ENCODE measurements at places on chromosomes 1 and 21. TPM values are rescaled to one million over a fixed set of nuclear protein-coding genes. Genes with fewer than 3 reads are reported as not detected.

HORMAD1 gene
- under 0.01 TPM for total RNA-seq

LCE3A gene
- not detected for total RNA-seq

DNA sequence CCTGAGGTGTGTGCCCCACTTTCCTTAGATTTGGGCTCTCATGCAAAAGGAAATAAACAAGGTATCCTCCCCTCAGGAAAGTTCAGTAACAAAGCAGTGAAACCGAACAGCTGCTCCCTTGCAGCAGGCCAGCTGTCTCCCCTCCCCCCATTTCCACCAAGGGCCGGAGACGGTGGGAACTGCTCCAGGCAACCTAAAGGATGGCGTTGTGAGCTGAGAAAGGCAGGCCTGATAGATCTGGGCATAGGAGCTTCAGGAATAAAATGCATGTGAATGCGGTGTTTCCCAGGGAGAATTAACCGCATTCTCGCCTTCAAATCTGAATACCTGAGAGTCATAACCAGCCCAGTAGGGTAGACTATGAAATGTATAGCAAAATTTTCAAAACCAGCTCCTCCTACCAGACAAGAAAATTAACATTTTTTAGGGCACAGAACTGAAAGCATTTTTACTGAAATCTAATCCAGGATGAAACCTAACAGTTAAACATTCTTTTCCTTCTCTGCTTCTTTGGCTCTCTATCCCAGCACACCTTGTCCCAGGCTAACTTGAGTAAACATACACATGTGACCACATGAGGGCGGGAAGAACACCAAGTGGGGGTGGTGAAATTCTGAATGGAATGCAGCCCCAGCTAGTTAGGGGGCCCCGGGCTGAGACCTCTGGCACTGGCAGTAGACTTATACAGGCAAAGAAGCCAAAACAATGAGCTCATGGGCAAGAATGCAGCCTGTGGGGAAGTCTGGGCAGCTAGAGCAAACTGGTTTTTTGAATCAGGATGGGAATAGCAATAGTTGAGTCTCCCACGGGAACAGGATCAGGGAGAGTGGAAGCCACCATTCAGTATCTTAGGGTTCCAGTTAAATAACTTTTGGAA lies 11.5 kb downstream of the MCL1 start:
- H3K27me3 ChIP-seq: no peaks in the 10 kb centered on the region
- peak overlapping the region; percentile 87 for H3K27ac ChIP-seq
- peaks cover 1% of the 10 kb centered on the region for H3K36me3 ChIP-seq

DNA sequence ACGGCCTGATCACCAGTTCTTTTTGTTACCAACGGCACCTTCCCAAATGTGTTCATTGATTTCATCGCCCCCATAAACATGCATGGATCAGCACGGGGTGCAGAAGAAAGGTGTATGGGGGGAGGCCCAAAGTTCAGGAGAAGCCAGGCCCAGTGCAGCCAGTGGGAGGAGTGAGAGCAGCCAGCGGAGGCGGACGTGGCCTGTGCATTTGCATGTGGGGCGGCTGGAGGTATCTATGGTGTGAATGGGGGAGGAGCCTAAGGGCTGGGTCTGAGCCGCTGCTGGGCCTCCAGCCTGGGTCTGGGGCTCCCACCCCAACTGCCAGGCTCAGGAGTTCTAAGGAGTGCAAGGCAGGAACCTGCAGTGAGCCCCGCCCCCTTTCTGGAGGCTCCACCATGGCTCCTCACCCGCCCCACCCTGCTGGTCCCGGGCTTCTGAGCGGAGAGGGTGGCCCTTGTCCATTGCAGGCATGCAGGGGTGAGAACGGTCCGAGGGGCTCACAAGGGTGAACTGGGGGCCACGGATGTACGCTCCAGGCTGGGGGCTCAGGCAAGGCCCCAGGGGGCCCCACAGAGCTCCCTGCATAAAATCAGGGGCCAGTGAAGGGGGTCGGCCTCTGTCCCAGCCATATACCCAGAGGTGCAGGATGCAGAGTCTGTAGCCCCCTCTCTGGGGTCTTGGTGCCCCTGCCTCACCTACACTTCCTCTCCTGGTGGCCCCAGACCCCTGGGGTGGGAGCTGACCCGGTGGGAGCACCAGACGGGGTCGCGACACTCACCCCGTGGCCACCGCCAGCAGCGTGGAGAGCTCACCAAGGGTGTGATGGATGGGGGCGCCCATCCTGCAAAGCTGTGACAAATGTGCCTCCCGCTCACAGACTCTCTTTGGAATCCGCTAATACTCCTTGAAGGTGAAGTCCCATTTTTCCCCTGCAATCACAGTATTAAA lies 31.3 kb upstream of the TTC34 start:
- H3K27ac ChIP-seq: no peak overlapping the region
- no peaks in the 10 kb centered on the region for H3K4me1 ChIP-seq
- H3K36me3 ChIP-seq: no peaks in the 10 kb centered on the region
- no peak overlapping the region for H3K4me3 ChIP-seq
- no peaks in the 10 kb centered on the region for H3K27me3 ChIP-seq
- DNase-seq: no peak

- DNase-seq: no peak
- no peaks in the 10 kb centered on the region for H3K36me3 ChIP-seq
- H3K4me3 ChIP-seq: peak overlapping the region; percentile 44
- H3K4me1 ChIP-seq: peaks cover 6% of the 10 kb centered on the region
- H3K27ac ChIP-seq: no peak overlapping the region
Observed at GRCh38 chr1:245153552-245154428, 995 bp upstream of the KIF26B start.

GRCh38 chr1:57839526-57839925 lies 415.7 kb upstream of the DAB1 start:
- H3K4me3 ChIP-seq: no peak overlapping the region
- H3K36me3 ChIP-seq: no peaks in the 10 kb centered on the region
- DNase-seq: no peak

C1QA gene
- total RNA-seq: 0.26 TPM

DNA sequence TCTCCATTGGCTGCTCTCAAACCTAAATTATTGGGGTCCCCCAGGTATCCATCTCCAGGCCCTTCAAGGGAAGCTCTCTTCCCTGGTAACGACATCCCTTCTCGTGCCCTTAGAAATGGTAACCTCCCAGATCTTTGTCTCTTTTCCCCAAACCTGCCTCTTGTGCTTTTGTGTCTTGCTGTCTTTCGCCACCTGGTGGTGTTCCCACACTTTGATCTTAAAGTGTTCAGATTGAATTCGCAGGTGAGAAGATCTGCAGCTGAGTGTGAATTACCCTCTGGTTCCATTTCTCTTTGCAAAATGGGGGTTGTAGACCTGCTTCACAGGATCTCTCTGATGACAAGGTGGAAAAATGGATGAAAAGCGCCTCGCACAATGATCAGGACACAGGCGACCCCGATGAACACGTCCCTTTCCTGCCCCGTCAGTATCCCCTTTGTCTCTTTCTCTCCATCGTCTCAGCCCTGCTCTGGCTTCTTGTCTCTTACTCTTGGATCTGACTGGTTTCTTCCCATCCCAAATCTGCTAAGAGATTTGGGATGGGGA lies 53.1 kb downstream of the DOP1B start:
- no peaks in the 10 kb centered on the region for H3K36me3 ChIP-seq
- H3K4me1 ChIP-seq: peaks cover 21% of the 10 kb centered on the region
- no peaks in the 10 kb centered on the region for H3K27me3 ChIP-seq
- peak overlapping the region; percentile 24 for H3K27ac ChIP-seq
- H3K4me3 ChIP-seq: no peak overlapping the region

SMIM1 gene
- total RNA-seq: 1.5 TPM

ZFP69B gene
- total RNA-seq: 2.5 TPM

CASQ1 gene
- 0.26 TPM for total RNA-seq

LAPTM5 gene
- under 0.01 TPM for total RNA-seq

PLXNA2 gene
- 2.0 TPM for total RNA-seq

TAF5L gene
- 13.6 TPM for total RNA-seq

DNA sequence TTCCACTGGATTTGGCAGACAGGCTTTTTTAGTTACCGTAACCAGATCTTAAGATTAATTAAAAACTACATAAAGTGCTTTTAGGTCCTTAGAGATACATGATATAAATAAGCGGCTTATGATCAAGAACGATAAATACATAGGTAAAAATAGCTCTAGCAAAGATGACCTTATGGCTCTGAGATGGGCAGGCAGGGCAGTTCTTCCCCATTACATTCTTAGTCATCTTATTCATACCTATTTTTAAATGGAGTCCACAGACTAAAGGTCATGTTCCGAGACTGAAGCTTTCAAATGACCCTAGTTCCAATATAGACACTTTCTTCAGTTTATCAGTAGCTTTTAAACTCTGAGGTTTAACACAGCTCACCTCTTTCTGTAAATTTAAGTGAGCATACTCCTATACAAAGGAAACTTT lies 4.3 kb downstream of the MCL1 start:
- H3K4me3 ChIP-seq: peak overlapping the region; percentile 97
- DNase-seq: no peak
- H3K36me3 ChIP-seq: peaks cover 26% of the 10 kb centered on the region
- peaks cover 12% of the 10 kb centered on the region for H3K4me1 ChIP-seq
- peak overlapping the region; percentile 57 for H3K27ac ChIP-seq

- peaks cover 4% of the 10 kb centered on the region for H3K36me3 ChIP-seq
- peak within 1 kb of the TSS; percentile 23 for H3K27ac ChIP-seq
- H3K4me1 ChIP-seq: peaks cover 8% of the 10 kb centered on the region
- H3K4me3 ChIP-seq: peak within 1 kb of the TSS; percentile 91
- H3K27me3 ChIP-seq: no peaks in the 10 kb centered on the region
Observed at GRCh38 chr1:156295391-156295947, at the start of gene GLMP. Gene GLMP (minus strand): TSS chr1:156295679. CDS start chr1:156295645, 34 bp downstream.

- H3K27ac ChIP-seq: no peak overlapping the region
- peaks cover 43% of the 10 kb centered on the region for H3K27me3 ChIP-seq
- DNase-seq: peak; percentile 60
- H3K4me3 ChIP-seq: no peak overlapping the region
- H3K36me3 ChIP-seq: no peaks in the 10 kb centered on the region
- H3K4me1 ChIP-seq: no peaks in the 10 kb centered on the region
Observed at GRCh38 chr1:46547481-46548383, 3.7 kb downstream of the KNCN start.

DNA sequence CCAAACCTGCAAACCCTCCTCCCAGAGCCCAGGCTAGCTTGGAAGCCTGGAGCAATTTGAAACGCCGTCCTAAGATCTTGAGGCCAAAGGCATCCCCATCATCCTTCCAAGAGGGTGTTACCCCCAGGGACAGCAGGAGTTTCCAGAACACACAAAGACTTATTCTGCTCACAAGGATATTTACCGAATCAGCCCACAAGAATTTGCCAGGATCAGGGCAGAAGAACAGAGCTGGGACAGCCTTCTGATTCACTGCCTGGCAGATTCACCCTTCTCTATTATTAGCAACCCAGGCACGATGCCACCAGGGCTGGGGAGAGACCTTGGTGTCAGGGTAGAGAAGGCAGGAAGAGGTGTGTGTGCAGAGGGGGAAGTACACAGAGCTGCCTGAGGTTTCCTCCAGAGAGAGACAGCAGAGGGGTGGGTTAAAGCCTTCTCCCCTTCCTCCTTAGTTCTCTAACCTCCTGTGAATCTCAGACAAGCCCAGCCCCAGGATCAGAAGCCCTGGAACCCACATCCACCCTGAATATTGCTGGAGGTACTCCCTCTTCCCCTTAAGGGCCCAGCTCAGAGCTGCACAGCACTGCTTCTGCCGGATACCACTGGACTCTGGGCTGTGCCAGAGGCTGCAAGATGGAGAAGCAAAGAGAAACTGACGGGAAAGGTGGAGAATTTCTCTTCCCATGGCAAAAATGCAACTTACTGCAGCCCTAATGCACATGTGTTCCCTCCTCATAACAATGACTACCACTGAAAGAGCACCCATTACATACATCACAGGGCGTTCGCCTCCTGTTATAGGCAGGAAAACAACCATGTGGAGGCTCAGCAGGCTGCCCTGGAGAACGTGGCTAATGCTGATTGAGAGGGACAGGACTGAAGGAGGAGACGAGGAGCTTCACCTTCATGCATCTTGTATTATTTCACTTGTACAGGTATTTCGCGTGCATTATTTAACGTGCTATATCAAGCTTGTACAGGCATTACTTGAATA lies 61.8 kb downstream of the ITPKB start:
- DNase-seq: peak; percentile 67
- H3K27me3 ChIP-seq: no peaks in the 10 kb centered on the region
- peak overlapping the region; percentile 52 for H3K27ac ChIP-seq
- peaks cover 35% of the 10 kb centered on the region for H3K4me1 ChIP-seq

- H3K4me3 ChIP-seq: no peak overlapping the region
- H3K27ac ChIP-seq: no peak overlapping the region
- no peaks in the 10 kb centered on the region for H3K4me1 ChIP-seq
- no peak for DNase-seq
Observed at GRCh38 chr21:46250146-46250725, 21.7 kb upstream of the LSS start.

DNA sequence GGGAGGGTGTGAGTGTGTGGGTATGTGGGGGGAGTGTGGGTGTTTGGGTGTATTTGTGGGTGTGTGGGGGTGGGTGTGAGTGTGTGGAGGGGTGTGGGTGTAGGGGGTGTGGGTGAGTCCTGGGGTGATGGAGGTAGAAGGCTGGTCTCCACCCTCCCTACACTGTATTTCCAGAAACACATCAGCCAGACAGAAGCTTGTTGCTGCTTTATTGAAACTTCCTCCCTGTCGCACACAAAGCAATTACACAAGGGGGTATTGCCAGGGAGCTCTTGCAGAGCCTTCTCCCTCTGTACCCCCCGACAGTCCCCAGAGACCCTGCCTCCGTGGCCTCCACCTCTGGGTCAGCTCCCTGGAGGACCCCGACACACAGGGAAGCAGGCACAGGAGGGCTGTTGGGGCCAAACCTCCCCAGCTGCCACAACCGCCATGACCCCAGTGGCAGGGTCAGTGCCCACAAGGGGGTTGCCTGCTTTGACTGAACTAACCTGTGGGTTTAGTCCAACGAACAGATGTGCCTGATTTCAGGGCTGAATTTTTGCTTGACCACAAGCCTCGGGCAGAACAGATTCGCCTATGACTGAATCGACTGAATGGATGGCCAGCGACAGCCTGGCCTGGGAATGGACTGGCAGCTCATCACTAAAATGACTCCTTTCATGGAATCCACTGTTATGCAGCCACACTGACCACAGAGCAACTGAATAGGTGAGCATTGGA lies 9.1 kb upstream of the MATN1 start:
- no peaks in the 10 kb centered on the region for H3K4me1 ChIP-seq

- no peaks in the 10 kb centered on the region for H3K4me1 ChIP-seq
- no peak overlapping the region for H3K4me3 ChIP-seq
- H3K27ac ChIP-seq: no peak overlapping the region
- DNase-seq: no peak
- no peaks in the 10 kb centered on the region for H3K36me3 ChIP-seq
Observed at GRCh38 chr1:243962541-243962940, 88.5 kb upstream of the ZBTB18 start.

HFM1 gene
- total RNA-seq: 1.8 TPM

DNA sequence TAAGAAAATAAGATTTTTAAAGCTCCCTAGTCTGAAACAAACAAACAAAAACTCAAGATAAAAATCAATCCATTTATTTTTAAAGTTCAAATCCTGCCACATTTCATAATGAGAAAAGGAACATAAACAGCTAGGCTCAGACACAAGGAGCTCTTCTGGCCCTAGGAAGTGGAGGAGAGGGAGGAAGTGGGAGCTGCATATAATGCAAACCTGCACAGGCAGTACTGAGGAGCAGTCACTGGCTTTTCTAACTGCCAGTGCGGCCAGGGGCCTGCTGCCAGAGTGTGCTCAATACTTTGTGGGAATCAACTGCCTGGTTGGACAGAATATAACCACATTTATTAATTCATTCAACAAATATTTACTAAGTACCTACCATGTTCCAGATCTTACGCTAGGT lies 139.8 kb upstream of the SPATA6 start:
- H3K27ac ChIP-seq: no peak overlapping the region
- H3K27me3 ChIP-seq: no peaks in the 10 kb centered on the region
- DNase-seq: no peak
- no peaks in the 10 kb centered on the region for H3K36me3 ChIP-seq
- no peaks in the 10 kb centered on the region for H3K4me1 ChIP-seq
- H3K4me3 ChIP-seq: no peak overlapping the region
